ENCODE measurements at places on chromosomes 3 and 15.

DNA sequence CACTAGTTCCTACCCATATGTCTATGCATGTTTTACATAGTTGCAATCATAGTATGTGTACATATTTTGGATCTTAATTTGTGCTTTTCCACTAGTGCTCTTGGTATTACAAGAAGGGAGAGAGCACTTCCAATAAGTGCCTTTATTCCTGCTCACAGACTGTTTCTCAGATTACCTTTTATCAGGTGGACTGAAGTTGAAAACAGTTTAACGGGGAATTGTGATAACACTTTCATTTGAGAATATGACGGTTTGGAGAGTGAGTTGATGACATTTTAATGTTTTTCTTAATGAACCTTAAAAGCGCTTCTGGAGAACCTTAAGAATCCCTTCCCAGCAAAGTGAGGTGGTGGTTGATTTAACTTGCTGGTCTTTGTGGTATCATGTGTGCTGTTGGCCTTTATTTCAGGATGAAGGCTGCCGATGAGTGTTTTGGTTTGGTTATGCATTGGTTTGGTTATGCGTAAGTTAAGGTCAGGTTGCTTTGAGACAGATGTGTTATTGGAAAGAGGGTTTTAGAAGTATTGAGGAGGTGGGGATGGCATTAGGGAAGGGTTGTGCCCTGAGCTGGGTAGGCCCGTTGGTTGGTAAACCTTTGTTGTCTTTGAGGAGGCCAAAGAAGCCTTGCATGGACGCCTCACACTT, 2.8 kb downstream of the EDEM1 start:
- DNase-seq, result no peak

DNA sequence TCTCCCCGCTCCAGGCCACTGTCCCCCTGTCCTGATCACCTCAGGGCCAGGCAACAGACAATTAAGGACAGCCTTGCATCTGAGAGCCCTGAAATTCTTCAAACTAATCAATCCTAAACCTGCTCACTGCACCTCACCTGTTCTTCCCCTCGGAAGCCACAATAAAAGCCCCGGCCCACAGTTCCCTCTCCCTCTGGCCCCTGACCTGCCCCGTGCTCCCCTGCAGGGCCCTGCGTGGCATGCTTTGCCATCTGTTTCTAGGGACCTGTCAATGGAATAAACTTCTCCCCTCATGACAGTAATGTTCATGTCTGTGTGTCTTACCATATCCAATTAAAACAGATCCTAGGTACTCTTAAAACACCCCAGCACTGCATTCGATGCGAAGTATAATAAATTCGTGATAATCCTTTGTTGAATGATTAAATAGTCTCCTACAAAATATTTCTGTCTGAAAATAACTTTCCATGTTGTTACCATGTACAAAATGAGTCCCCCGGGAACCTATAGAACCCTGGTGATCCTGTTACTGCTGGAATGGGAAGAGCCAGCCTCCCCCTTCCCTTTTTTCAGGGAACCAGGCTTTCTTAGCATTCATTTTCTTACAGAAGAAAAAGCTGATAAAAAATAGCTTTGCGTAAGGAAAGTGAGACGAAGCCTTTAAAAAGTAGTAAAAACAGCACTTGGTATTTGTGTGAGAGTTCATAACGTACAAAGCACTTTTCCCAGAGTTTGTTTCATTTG, 59.0 kb downstream of the ABTB1 start:
- DNase-seq, result no peak

DNA sequence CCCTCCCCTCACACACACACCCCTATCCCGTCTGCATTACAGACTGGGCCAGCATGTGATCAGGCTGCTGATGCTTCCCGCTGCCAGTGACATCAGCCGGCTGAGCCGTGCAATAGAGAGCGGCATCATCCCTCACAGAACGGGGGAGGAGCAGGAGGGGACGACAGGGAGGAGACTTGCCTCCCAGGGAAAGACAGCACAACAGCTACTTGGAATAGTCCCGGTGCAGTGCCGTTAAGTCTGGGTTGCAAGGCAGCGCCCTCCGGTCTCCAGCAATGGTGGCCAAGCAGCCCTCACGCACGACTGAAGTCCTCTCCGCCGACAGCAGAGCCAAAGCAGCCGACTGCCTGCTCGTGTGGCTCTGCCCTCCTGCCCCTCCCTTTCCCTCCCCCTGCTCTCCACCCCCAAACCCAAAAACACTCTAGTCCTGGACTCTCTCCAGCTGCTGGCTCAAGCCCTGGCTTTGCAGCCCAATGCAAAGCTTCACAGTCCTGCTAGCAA, 31.5 kb upstream of the RPS17 start:
- no peak for DNase-seq

DNA sequence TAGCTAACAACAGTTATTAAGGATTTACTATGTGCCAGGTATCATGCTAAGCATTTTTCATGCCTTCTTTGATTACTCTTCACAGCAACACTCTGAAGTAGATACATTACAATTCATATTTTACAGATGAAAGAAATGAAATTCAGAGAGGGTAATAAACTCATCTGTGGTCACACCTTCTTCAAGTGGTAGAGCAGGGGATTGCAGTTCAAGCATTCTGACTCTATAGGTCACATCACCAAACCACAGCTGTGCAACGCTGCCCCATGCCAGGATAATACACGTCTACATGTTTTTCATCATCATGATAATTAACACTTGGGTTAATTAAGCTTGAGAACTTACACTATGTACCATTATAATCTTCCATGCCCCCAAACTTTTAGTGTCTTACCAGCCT, 98.5 kb downstream of the LRRC3B start:
- DNase-seq, result no peak

DNA sequence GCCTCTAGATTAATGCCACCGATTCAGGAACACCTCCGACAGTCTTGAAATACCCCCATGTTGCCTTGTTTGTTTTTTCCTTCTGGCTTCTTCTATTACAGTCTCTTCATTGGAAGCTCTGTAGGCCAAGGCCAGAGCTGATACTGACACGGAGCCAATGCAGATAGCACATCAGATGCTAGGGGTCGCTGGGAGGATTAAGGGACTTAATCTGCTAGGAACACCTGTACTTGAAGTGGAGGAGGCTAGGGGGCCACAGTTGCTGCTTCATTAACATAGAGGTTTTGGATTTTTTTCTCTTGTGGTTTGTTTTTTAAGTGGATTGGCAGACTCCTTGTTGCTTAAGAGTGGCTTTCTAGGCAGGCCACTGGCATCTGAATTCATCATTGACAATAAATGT, 49.6 kb downstream of the PARP14 start:
- no peak for DNase-seq

GRCh38 chr3:166471074-166471767, 634.0 kb upstream of the BCHE start:
- no peak for DNase-seq

- no peak for DNase-seq
Measured at GRCh38 chr3:195133013-195133412, 137.9 kb downstream of the XXYLT1 start.

GRCh38 chr3:156388497-156389448, 166.1 kb downstream of the SSR3 start:
- no peak for DNase-seq

DNA sequence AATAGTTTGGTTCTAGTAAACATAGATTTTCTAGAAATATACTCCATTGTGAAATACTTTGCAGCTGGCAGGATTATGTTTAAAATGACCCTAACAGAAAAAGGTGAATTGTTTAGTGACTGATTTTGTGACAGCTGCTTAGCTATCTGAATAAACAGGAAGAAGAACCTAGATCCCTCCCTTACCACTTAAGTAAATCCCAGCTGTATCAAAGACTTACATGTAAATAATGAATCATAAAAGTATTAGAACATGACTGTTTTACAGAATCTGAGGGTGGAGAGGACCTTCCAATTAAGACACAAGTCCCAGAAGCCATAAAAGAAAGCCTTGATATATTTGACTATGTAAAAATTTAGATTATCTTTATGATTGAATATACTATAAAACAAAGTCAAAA, 15.9 kb downstream of the SLC49A4 start:
- DNase-seq, result no peak

DNA sequence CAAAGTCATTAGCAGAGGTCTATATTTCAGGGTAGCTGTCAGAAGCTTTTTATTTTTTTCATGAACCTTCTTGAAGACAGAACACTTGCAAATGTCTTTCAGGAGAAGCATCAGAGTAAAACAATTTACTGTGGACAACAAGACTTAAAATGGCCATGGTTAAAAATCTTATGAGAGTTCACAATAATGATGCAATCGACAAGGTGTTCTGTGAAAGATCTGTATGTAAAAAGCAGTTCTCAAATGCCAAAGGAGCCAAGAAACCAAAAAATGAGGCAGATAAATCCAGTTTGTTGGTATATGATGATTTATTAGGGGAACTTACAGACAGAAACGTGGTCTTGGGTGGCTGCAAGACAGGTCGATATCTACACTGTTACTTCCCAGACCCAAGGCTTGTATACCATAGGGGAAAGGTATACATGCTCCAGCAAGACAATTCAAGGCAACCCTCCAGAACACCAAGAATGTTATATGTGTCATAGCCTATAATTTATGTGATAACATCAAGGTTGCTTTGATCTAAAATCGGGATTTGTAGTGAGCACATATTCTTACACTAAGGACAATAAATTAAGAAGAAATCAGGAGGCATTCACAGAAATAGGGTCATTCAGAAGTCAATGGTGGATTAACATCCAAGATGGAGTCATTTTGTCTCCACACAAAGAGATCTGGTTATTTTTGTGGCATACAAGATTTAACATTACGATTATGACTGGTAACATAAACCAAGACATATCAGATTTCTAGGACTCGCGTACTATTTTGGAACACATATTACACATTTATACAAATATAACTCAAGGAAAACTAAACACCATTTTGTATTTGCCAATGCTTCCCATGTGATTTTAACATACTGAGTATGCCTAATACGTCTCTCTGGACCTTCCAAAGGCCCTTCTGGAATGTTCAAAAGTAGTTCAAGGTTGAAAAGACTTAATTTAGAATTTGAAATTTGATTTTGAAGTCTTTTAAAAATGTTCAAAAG, 316.4 kb downstream of the THSD4 start:
- no peak for DNase-seq

GRCh38 chr3:141094790-141095545, 43.8 kb downstream of the SPSB4 start:
- DNase-seq, result no peak

DNA sequence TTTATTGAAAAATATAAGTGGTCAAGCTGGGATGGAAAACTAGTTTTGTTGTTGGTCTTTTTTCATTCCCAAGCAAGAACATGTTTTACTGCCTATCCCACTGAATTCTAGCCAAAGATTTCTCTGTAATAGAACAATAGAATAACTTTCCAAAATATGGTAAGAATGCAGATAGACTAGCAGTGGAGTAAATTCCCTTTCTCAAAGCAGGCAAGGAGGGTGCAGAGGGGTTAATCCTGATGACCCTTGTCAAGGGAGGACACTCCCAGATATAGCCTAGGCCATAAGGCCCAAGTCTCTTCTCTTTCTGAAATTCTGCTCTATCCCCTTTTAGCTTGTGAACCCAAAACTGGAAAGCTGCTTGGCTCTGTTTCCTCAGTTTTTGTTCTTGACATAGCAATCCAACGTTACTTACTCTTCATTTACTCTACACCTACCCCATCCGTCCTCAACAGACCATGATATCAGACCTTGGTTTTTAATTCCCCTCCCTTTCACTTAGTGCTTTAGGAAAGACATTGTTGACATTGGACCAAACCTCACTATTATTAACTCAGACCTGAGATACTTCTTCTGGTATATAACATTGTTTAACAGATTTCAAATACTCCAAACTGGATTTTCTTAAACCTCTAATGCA, 453.6 kb upstream of the THBS1 start:
- no peak for DNase-seq

DNA sequence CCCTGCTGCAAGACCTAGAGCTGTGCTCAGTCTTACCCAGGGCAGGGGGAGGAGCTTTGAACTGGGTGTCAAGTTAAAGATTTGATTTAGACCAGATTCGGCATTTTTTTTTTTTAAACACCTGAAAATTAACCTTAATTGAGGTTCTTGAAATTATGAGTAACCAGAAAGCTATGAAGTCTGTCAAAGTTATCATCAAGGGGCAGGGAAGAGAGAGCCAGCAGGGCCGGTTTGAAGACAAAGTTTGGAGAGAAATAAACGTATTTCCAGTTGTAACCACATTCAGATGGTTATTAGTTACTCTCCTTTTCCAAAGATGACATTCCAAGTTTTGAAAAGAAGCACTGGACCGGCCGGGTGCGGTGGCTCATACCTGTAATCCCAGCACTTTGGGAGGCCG, 12.0 kb downstream of the TMEM266 start:
- no peak for DNase-seq

- no peak for DNase-seq
Measured at GRCh38 chr15:75840659-75841058, 2.6 kb upstream of the UBE2Q2 start.

GRCh38 chr15:29698030-29698701, 124.1 kb downstream of the TJP1 start:
- DNase-seq, result no peak

- no peak for DNase-seq
Measured at GRCh38 chr3:196688349-196688748, 23.7 kb downstream of the CEP19 start.

DNA sequence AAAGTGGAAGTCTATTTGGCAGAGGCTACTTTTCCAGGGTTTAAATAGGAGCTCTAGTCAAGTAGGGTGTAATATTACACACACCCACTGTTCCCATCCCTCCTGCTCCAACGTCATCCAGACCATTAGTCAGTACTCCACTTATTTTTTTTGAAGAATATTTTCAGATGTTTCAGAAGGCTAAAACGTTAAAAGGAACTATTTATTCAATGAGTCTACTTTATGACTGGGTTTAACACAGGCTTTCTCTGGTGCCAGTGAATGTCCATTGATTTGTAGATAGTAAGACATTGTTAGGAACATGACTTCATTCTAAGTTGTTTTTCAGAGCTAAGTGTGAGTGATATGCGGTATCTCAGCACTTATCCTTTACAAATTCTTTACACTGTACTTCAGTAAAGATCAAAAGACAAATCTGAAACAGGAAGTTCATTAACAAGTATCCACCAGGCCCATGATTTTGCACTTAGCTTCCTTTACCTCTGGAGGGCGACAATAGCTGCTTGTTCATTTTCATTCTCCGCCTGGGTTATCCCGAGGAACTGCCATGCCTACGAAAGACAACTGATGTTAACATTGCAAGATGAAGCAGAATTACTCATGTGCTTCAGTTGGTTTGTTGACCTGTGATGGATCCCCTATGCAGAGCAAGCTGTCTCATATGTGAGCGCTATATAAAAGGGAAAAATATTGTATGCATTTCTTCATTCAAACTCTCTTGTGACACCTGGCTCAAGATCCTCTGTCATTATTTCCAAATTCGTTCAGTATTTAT, 158.7 kb downstream of the USP13 start:
- DNase-seq, result no peak

DNA sequence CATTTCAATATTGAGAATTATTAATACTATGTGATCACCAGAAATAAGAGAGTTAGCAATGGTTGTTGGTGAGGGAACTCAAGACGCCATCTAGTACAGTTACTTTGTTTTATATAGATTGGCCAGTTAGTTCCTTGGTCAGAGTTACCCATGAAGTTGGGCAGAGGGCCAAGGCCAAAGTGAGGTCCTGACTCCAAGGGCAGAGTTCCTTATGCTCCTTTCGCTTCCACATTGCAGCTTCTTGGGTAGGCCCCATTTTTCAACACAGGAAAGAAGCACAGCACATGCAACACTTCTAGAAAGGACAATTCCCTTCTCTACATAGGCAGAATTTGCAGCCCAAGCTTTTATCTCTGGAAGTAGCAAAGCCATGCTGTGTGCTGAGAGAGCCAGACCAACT, 178.6 kb downstream of the KCNAB1 start:
- DNase-seq, result no peak

- no peak for DNase-seq
Measured at GRCh38 chr15:33188641-33189257, 5.8 kb downstream of the FMN1 start.

All from stimulated activated CD8-positive, alpha-beta memory T cell treated with anti-CD3 and anti-CD28 coated beads, Interleukin-12 subunit alpha, Interleukin-12 subunit beta, amount 100 ng/mL, for 4 hours (primary cell).